ENCODE measurements at places on chromosomes 3 and 15. TPM values are rescaled to one million over a fixed set of nuclear protein-coding genes. Genes with fewer than 3 reads are reported as not detected.
A peak's percentile ranks its signal among the peaks of the same experiment; 100 is the strongest.

Gene GTPBP8
- 29.8 TPM for total RNA-seq

Gene BFSP2
- not detected for total RNA-seq

Gene PLSCR4
- 1.1 TPM for total RNA-seq

Gene CFAP91
- total RNA-seq = 2.2 TPM

Gene GHRL
- not detected for total RNA-seq

- DNase-seq = no peak
Observed at GRCh38 chr15:57439128-57440027, 63.1 kb downstream of the CGNL1 start.

- DNase-seq = no peak
Observed at GRCh38 chr3:49466085-49466484, 4.0 kb upstream of the DAG1 start.

DNA sequence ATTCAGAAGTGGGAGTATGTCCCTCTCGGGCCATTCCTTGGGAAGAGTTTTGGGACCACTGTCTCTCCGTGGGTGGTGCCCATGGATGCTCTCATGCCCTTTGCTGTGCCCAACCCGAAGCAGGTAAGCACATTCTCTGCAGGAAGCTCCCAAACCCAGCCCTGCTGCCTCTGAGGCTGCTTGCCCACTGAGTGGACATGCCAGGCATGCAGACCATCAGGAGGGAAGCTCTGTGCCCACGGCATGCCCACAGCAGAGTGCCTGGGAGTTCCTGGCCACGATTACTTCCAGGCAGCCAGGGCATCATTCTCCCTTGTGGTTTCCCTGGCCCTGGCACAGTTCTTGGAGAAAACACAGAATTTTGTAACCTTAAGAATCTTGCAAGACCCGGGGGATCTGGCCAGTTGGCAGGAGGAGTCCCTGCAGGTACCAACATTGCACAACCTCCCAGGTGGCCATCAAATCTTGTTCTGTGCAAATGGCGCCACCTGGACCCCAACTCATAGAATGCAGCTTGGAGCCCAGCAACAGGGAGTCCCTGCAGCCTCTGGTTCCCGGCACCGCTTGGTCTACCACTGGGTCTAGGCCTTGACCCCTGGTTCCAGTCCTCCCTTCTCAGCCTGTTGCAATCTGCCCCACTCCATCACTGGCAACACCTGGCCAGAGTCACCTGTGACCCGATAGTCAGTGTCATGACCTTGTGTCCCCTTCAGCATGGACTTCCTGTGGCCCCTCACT, 20.4 kb downstream of the FAH start:
- DNase-seq = peak; percentile 81

DNA sequence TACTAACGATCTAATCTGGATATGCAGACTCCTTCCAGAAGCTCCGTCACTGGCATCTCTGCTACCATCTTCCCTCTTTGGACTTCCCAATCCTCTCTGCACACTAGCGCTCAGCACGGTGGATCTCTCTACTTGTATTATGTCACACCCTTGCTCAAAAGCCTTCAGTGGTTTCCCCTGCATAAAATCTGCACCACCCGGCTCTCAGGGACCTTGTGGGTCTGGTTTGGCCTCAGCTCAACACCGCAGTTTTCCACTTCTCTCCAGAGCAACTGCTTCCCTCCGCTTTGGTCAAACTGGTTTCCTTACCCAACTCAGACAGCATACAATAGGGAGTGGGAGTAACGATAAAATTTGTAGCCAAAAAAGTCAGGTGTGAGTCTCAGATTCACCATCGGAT, 30.7 kb upstream of the HES1 start:
- no peak for DNase-seq

DNA sequence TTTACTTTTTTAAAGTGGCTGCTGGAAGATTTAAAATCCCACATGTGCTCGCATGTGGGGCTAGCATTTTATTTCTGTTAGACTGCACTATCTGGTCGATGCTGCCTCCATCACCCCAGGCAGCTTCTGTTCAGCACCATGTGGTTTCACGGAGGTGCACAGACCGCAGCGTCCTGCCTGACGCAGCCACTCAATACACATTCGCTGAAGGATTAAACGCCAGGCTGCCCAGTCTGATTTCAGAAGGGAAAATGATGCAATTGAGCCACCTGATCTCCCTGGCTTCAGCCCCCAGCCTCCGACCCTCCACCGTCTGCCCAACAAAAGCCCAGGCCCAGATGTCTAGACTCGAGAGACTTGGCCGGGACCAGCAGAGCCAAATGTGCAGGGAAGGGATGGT, 84.5 kb downstream of the MEGF11 start:
- no peak for DNase-seq

DNA sequence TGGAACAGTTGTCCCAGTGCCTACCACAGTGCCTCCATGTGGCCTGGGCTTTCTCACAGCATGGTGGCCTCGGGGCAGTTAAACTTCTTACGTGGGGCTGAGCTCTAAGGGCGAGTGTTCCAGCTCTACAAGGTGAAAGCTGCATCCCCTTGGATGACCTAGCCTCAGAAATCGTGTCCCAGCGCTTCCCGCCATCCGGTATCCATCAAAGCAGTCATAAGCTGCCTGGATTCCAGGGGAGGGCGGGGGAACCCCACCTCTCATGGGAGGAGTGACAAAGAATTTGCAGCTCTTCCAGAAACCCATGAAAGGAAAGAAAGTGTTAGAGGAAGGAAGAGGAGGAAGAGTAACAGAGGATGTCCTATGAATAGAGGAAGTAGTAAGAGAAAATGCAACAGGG, 45.8 kb upstream of the CCDC174 start:
- DNase-seq = no peak

DNA sequence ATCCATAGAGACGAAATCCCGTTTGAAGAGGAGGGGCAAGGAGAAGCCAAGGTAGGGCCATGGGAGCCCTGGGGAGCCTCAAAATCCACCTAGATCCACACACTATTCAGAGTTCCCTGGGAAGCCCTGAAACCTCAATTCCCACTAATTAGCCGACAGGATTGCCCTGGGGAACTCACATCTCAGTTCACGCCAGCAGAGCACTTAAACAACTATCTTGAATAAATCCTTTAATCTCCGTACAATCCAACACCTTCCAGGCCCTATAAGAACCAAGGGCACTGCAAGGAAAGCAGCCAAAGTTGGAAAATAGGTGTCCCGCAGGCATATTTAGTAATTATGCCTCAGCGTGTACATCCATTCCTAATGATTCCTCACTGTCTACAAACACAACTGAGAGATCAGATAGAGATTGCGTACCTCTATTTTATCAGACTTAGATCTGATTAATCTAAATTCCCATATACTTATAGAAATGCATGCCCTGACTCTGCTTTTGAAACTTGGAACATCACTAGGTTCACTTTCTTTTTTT, 25.6 kb upstream of the EIF4A2 start:
- no peak for DNase-seq

DNA sequence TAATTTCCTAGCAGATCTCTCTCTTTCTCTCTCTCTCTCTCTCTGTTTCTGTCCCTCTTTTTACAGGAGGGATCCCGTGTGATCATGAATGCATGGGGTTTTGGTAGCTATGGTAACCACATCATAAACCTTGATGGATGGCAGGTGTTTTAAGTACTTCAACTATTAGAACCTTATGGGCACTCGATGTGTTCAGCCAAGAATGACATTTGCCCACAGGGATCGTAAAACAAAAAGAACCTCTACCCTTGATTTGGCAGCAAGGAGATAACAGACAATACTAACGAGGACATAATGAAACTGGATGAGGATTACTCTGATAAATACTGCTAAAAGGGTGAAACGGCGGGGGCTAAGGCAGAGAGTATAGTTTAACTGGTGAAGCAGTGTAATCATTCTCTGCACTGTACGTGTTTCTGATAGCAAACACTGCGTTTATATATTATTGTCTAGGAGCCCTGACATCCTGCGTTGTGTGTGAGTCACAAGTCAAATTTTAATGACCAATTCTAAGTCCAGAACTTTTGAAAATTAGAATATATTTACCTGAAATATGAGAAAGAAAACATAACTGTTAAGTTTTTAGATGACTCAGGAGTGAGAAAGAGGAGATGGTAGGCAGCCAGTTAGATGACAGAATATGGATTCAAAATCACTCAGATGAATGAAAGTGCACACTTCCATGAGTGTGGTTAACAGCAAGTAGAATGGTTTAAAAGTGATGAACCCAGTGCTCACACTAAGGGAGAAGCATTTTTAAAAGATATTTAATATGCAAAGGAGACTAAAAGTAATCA, 80.3 kb downstream of the OTOL1 start:
- DNase-seq = no peak

- DNase-seq = no peak
Observed at GRCh38 chr15:28895146-28895545, 9.4 kb downstream of the APBA2 start.

- no peak for DNase-seq
Observed at GRCh38 chr3:157610876-157611535, 107.8 kb upstream of the VEPH1 start.

- no peak for DNase-seq
Observed at GRCh38 chr3:179093807-179094206, 22.2 kb upstream of the ZMAT3 start.
